ENCODE measurements at places on chromosomes 2 and 18.

DNA sequence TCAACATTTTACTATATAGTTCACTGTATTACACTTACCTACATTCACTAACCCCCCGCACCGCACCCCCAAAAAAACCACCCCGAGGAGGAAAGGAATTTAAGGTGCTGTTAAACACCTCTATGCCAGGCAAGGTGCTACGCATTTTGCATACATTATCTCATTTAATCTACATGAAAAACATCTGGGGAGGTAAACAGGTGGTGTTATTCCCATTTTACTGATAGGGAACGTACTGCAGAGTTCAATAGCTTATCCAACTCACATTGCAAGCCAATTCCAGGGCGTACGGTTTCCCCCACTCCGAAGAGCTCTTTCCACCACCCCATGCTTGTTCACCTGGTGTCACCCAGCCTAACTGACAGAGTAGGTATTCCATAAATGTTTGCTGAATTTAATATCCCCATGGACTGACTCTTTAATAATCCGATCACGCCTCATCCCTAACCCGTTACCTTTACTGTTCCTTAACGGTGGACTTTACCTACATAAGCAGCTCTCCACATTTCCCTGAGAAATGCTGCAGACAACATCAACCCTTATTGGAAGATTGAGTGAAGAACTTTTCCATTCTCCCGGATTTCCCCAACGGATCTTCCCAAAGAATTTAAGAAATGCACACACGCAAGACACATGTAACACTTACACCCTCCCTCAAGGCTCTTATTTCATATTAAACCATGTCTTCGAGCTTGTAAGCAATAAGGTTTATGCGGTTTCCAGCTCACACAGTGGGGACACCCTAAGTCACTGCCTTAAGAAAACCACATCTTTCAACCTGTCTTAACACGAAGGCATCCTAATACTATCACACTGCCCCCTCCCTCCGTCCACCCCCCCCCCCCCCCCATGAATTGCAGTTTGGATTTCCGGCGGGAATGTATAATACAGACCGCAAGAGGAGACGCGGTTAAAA lies 1.2 kb downstream of the RAPH1 start:
- no peak for DNase-seq

- no peak for DNase-seq
Measured at GRCh38 chr2:68135448-68136320, 22.0 kb upstream of the PNO1 start.

GRCh38 chr2:227890495-227891079 lies 19.2 kb downstream of the DAW1 start:
- DNase-seq = no peak

- DNase-seq = no peak
Measured at GRCh38 chr2:145724311-145724898, 1204.5 kb upstream of the ZEB2 start.

GRCh38 chr2:241309684-241310117 lies 5.8 kb downstream of the HDLBP start:
- peak; percentile 55 for DNase-seq

DNA sequence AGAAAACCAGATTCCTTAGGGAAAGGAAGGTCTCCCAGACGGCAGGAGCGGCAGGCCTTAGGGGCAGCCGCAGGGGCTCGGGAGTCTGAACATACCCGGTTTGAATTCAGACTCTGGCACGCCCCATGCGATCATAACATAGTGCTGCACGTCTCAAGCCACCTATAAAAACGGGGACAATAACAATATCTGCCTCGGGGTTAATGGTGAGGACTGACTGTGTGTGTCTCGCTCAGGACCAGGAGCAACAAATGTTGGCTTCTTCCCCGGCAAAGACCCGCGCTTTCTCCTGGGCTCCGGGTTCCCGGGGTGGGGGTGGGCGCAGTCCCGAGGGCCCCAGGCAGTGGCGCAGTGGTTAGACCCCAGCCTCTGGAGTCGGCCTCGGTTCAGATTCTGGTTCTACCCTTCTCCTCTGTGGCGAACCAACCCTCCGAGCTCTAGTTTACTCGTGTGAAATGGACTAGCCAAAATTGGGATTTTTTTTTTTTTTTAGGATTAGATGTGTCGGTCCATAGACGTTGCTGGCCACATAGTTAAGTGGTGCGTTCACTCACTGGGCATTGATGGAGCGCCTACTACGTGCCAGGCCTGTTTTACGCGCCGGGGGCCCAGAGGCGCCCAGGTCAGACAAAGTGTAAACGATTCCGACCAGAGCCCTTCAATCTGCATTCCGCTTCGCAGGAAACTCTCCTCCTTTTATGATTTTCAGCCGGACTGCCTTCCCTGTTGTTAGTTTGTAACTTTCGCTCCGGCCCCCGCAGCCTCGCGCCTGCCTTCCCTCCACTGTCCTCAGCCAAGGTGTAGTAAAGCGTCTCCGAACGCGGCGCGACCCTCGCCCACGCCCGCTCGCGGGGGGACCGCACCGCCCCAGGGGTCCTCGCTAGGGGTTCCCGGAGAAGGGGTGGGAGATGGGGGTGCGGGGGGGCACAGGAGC lies 820 bp upstream of the SH3BP4 start:
- DNase-seq = no peak
